ENCODE measurements at places on chromosomes 11 and 22.

DNA sequence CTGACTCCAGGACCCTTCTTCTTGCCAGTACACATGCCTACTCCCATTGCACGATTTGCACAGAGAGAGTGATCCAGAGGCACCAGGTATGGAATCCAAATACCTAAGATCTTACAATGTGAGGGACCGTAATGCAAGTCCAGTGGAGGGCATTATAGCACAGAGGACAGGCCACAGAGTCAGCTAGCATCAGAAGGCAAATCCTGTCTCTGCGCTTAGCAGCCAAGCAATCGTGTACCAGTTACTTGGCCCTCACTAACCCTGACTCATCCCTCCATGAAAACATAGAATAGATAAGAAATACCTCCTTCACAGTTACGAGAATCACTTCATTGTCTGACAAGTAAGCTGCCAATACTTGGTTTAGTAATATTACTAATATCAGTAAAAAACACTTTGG lies 69.7 kb upstream of the SLC6A5 start:
- DNase-seq = no peak

GRCh38 chr11:44339530-44339883 lies 29.6 kb upstream of the ALX4 start:
- no peak for DNase-seq

GRCh38 chr11:61837411-61838005 lies 9.4 kb downstream of the FADS2 start:
- DNase-seq = no peak

DNA sequence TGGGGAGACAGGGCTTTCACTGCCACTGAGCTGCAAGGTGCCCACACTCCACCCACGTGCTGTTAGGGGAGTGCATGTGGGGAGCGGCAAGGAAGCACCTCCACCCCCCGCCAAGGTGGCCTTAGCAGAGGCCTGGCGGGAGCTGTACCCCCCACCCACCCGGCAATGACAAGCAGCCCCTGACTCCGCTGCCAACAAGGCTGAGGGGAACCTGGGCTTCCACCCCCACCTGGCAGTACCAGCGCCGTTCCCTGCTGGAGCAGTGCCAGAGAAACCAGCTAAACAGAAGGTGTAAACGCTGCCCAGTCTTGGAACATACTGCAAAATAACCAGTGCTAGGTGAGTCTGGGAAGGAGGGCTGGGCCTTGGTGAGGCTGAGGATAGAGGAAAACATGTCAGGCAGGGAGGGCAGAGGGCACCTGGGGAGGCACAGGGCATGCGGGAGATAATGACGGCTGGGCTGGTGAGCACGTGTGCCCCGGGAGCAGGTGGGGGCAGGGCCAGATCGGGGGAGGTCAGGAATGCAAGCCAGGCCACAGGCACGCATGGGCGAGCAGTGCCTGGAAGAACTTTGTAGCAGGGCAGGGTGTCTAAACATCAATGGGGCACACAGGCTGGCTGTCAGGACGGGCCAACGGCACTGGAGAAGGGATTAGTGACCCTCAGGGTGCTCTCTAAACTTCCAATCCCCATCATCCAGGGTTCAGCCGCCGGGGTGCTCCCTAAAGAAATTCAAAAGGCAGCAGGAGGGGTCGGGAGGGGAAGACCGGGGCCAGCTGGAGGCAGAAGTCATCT lies 6.6 kb downstream of the CERK start:
- peak; percentile 66 for DNase-seq

DNA sequence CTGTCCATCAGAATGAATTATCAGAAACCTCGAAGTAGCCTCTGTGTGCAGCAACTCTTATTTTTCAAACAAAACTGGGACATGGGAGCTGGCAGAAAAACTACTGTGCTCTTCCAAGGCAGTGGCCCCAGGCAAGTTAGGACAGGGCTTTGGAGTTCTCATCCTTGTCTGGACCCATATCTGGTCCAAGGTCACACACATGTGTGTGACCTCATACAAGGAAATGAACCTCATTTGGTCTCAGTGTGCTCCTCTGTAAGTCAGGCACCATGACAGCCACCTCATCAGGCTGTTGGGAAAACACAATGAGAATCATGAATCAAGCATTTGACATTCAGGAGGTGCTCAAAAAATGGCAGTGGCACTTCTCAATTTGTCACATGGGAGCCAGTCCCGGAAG lies 25.8 kb downstream of the LARGE1 start:
- no peak for DNase-seq

GRCh38 chr22:39514373-39514973 lies 5.9 kb upstream of the ATF4 start:
- DNase-seq = no peak

- DNase-seq = no peak
Measured at GRCh38 chr11:77411137-77411707, 62.7 kb downstream of the PAK1 start.

DNA sequence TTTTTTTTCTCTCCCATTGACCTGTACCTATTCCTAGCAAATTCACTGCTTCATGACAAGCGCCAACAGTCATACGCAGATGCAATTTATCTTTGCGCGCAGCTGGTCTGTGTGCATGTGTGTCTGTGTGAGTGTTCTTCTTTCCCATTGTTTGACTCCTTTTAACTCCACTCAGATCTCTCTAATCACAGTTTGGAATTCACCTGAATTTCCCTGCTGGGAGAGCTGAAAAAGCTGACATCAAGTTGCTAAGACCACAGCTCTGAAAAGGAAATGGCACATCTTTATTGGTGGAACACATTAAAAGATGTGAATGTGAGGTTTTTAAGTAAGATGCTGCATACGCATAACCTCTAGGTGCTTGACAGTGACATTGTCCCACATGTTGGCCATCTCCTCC lies 187.4 kb upstream of the MTMR2 start:
- DNase-seq = no peak

GRCh38 chr11:79940165-79940564 lies 499.3 kb upstream of the TENM4 start:
- DNase-seq = no peak

Measured in RCC 7860 (cell line).